ENCODE measurements at places on chromosomes 16 and 17.
A peak's percentile ranks its signal among the peaks of the same experiment; 100 is the strongest.

DNA sequence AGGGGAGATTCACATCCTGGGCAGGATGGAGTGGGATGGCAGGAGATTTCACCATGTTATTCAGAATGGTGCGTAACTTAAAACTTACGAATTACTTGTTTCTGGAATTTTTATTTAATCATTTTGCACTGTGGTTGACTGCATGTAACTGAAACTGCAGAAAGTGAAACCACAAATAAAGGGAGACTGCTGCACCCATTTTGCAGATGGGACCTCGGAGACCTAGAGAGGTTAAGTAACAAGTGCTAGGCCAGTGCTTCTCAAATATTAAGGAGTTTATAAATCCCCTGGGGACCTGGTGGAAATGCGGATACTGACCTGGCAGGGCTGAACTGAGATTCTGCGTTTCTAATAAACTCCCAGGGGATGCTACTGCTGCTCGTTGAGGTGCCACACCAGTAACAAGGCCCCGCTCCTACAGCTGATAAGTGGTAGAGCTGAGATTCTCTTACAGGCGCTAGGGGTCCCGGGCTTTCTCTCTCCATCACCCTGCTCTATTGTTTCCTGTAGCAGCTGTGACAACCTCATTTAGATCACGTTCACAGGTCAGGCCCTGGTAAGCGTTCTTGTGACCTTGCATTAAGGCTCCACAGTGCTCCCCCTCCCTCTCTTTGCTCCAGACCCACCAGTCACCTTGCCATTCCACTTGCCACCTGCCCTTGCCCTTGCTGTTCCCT is 167.1 kb upstream of the CDH13 start:
- DNase-seq, result no peak

GRCh38 chr16:30829130-30830071 is 42.4 kb upstream of the ZNF629 start:
- no peak for DNase-seq

GRCh38 chr17:38559880-38560230 is 45.9 kb downstream of the SRCIN1 start:
- no peak for DNase-seq

GRCh38 chr17:82816358-82816757 is 23.5 kb downstream of the ZNF750 start:
- no peak for DNase-seq

- DNase-seq, result no peak
Observed at GRCh38 chr17:13001991-13002615, 15.7 kb downstream of the ELAC2 start.

- no peak for DNase-seq
Observed at GRCh38 chr17:1588821-1589585, 26.4 kb upstream of the PITPNA start.

DNA sequence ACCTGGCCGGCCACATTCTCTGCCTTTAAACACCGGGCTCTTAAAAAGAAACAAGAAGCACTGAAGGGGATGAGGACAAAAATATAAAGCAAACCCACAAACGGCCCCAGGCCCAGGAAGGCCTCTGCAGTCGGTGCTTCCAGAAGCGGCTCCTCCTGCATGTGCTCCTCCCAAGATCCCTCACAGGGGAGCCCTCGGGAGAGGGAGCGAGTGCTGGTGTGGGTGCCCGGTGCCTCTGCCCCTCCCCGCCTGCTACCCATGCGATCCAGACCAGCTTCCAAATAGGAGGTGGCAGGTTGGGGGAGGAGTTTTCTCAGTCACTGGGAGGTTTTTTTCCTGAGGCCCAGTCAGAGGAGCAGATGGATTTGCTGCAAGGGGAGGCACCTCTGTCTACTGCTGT is 15.8 kb downstream of the KDM8 start:
- DNase-seq, result no peak

- DNase-seq, result no peak
Observed at GRCh38 chr17:77392376-77393273, 251.9 kb downstream of the SEC14L1 start.

GRCh38 chr17:56699186-56699894 is 105.8 kb downstream of the NOG start:
- no peak for DNase-seq

- DNase-seq, result no peak
Observed at GRCh38 chr16:78434401-78434800, 334.9 kb downstream of the WWOX start.

DNA sequence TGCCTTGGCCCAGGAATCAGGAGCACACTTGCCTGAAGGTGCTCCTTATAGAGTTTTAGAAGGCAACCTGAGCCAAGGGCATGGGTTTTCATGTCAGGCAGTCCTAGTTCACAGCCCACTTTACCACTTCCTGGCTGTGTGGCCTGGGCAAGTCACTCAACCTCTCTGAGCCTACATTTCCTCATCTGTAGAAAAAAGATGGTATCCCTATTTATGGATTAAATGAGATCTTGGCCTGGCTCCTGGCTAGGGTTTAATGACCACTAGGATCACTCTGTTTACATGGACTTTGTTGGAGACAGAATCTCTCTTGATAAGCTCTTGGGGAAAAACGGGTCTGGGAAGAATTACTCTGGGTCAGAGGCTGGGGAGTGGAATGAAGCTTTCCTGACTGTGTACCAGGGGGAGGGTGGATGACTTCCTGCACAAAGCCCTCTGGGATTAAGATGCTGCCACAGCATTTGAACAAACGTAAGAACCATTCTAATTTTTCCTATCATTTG is 2.3 kb downstream of the MT2A start:
- DNase-seq, result no peak

DNA sequence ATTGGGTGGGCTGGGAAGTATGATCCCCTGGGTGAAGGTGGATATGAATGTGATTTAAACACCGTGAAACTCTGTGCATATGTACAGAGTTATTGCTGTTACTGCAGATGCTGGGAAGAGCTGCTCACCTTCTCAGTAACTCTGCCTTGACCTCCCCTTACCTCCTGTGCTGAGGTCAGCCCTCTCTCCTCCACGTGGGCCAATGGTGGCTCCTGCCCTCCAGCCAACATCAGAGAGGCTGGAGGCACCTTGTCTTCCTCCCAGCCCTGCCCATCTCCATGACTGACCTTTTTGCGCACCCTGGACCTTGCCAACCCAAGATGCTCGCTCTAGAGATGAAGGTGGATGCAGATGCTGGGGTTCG is 387 bp upstream of the ASB16 start:
- no peak for DNase-seq

DNA sequence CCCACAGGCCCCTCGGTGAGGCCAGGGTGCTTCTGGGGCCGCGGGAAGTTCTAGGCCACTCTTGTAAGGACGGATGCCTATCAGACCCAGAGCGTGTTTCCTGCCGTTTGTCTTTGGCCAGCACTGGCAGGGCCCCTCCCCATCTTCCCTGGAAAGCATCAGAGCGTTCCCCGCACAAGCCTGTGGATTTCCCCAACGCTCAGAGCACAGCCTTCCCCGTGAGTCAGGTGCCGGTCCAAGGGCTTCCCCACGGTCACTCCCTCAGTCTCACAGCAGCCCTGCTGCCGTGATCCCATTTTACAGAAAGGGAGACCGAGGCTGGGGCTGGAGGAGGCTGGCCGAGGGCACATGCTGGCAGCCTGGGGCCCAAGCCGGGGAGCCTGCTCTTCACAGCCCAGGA is 33.7 kb downstream of the CRISPLD2 start:
- DNase-seq, result no peak

GRCh38 chr17:62760945-62761267 is 47.2 kb downstream of the MARCHF10 start:
- no peak for DNase-seq

GRCh38 chr17:40958086-40958953 is 8.4 kb downstream of the KRT39 start:
- DNase-seq, result no peak

DNA sequence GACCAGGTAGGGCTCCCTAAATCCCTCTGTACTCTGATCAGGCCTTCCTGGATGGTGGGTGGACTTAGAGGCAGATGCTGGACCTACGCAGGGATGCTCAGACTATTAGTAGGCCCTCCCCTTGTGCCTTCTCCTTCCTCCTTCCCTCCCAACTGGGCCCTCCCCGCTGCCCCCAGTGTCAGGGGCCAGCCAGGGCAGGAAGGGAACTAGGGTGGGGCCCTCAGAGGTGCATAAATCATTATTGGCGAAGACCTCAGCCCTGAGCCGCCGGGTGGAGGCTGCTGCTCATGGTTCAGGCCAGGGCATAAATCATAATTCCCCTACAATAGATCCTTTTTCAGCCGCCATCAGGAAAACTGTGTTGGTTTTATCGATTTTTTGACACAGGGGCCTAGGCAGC is 81.4 kb downstream of the MRM1 start:
- DNase-seq, result no peak

DNA sequence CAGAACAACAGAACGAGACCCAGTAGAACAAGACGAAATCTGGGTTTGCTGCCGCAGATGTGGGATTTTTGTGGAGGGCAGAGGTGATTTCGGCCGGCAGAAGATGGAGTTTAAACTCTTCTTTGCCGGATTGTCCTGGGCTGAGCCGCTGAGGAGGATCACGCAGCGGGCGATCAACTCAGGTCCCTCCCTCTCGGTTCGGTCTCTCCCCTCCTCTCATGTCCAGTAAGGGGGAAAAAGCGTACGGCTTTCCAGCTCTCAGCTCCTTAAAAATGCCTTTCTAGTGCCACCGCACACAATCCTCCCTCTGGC is 2.5 kb downstream of the PHF12 start:
- DNase-seq, result no peak

DNA sequence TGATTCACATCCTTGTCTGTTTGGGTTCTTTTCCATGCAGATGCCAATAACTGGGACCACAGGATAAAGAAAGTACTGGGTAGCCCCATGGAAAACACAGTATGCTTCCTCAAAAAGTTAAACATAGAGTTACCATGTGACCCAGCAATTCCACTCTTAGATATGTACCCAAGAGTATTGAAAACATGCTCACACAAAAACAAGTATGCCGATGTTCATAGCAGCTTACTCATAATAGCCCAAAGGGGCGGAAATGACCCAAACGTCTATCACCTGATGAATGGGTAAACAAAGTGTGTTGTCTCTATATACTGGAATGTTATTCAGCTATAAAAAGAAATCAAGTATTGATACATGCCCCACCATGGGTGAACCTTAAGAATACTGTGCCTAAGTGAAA is 55.4 kb downstream of the CYB5B start:
- DNase-seq, result no peak

- peak; percentile 41 for DNase-seq
Observed at GRCh38 chr17:34378664-34379101, 15.7 kb upstream of the CCL1 start.

DNA sequence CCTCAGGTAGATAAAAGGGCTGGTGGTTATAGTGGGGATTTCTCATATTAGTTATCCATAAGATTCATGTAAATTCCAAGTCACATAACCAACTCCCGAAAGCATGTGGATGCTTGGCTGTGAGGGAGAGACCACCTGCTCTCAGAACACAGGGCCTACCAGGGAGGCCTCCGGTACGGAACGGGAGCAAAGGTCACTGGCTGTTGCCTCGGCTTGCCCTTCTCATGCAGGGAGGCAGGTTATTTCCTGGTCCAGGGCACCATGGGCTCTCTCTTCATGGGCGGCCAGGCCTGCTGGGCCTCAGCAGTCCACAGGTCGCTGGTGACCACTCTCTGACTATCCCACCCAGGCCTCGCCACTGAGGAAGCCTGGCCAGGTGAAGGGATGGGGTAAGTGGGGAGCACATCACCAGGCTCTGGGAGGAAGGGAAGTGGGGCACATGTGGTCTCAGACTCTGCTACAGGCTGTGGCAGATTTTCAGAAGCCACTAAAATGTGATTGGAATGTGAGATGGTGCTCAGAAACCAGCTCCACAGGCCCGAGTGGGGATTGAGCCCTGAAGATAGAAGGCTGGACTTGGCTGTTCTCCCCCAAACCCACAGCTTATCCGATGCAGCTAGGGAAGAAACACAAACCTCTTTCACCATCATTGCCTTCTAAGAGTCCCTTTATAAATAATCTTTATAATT is 45.4 kb downstream of the HNF1B start:
- DNase-seq, result no peak

DNA sequence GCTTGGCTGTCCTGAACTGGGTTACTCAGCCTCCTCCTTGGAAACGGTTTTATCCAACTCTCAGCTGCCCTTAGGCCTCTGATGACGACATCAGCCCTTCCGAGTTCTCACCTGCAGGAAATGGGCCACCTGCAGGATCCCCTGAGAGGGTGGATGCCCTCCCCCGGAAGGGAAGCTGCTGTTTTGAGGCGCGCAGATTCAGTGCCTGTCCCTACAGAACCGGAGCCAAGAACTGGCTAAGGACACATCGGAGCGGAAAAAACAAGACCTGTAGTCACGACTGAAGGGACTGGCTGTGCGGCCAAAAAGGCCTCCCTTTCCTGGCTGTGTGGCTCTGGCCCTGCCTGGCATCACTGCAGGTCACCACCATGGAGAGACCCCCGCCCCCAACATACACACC is 11.7 kb upstream of the C16orf95 start:
- DNase-seq, result no peak

DNA sequence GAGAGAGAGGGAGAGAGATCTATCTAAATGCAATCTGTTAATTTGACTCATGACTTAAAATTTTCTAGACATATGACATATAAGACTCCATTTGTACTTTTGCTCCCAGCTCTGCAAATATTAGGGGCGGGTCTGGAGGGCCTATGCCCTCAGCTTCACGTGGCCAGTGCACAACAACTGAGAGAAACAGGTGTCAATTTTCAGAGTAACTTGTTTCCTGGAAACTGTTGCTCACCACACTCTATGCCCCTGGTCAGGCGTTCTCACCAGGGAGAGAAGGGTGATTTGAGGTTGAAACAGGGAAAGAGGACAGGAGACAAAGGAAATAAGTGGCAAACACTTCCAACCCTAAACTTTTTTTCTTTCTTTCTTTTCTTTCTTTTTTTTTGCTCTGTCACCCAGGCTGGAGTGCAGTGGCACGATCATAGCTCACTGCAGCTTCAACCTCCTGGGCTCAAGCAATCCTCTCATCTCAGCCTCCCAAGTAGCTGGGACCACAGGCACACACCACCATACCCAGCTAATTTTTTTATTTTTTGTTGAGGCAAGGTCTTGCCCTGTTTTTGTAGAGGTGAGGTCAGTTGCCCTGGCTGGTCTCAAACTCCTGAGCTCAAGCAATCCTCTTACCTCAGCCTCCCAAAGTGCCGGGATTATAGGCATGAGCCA is 270.0 kb downstream of the SLC39A11 start:
- DNase-seq, result no peak

- no peak for DNase-seq
Observed at GRCh38 chr17:38352245-38353085, 821 bp downstream of the SOCS7 start.

- DNase-seq, result peak; percentile 82
Observed at GRCh38 chr17:83119987-83120864, 40.8 kb downstream of the METRNL start.

DNA sequence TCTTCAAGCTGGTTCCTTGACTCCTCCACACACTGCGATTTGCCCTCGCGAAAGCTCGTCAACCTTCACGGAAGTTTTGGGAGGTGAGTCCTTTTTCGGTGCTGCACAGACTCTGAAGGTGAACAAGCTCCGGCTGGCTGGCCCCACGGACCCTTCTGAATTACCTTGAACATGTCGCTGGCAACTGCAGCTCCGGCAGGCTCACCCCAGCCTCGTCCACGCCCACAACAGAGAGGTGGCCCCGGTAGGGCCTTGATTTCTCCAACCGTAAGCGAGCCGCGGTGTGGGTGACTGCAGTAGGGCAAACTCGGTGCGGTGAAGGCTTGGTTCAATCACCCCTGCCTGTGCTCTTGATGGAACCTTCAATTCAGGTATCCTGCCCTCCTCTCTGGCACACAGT is 1020.7 kb upstream of the GOT2 start:
- DNase-seq, result no peak

GRCh38 chr17:18964018-18964351 is 12.0 kb downstream of the SLC5A10 start:
- no peak for DNase-seq
